ENCODE measurements at places on chromosomes 5 and 9.

DNA sequence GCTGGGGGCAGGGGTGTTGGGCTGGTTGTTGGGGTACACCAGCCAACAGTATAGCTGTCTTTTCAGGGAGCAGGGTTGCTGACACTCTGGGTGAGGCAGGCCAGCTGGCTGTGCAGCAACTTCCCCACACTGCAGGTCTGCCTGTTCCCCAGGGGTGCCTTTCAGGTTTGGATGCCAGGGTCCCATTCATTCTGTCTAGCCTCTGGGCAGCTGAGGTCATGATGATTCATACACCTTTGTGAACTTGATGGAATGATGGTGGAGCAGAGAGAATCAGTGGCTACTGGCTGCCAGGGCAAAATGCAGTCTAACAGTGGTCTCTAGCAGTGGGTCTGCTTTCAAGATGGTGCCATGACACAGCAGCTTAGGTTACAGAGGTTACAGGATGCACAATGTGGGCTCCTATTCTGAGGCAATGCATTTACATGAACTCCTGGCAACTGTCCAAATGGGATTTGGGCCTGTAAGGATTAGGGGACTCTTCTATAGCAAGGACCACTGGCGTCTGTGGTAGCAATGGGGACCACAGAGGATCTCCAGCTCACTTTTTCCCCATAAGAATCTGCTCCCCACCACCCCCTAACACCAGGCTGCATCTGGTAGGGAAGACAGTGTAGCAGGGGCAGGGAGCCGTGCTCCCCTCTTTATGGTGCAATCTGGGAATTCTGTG, 103.7 kb downstream of the FEM1C start:
- DNase-seq: no peak

GRCh38 chr5:159933531-159934485, 17.5 kb downstream of the ADRA1B start:
- DNase-seq: no peak

DNA sequence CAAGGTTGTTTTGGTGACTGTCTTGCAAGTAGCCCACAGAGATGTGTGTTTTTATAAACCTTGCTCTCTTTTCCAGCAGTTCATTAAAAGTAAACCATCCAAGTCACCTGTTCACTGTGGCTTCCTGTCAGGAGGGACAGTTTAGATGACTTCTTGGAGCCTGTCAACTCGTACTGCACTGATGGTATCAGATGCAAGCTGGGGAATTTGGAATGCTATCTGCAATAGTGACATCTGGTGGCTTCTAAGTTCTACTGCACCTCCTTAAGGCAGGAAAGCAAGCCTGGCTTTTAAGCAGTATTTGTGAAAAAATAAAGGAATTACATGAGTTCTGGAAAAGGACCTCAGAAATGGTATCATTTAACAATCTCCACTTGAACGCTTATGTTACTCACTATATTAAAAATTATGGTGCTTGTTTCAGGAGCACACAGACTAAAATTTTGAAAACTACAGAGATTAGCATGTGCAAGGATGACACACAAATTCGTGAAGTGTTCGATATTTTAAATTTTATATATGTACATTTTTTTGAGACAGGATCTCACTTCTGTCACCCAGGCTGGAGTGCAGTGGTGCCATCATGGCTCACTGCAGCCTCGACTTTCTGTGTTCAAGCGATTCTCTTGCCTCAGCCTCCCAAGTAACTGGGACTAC, 164.0 kb downstream of the TTC39B start:
- peak; percentile 60 for DNase-seq

GRCh38 chr5:6383376-6383775, 5.0 kb upstream of the MED10 start:
- no peak for DNase-seq

GRCh38 chr5:33854733-33855151, 37.0 kb downstream of the ADAMTS12 start:
- DNase-seq: peak; percentile 18

DNA sequence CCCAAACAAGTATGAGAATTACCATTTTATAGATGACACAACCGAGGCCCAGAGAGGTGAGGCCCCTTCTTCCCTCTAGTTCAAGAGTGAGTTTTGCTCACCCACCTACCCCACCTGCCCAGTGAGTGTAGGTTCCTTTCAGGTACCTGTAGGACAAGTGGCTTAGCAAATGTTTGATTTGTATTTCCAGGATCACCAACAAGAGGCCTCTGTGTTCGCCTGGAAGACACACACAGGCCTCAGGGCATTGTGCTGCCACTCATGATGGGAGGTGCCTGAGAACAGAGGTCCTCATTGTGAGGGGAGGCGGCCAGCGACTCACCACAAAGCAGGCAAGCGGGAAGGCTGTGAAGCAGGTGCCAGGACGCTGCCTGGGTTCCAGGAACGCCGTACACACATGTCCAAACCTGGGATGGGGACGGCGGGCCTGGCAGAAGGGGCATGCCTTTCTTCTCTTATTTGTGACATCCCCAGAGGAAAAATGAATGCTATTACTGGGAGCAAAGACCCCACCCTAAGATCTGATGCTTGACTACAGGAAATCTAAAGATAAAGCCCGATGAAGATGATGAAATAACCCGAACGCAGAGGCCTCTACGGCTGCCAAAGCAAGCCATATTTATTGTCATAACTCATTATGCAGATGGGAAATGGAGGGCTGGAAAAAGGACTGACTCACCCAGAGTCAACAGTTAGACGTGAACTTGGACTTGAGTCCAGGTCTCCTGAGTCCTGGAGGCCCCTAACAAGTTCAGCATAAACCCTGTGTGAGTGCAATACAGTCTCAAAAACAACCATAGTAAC, 60.2 kb upstream of the SLC25A51 start:
- DNase-seq: no peak

DNA sequence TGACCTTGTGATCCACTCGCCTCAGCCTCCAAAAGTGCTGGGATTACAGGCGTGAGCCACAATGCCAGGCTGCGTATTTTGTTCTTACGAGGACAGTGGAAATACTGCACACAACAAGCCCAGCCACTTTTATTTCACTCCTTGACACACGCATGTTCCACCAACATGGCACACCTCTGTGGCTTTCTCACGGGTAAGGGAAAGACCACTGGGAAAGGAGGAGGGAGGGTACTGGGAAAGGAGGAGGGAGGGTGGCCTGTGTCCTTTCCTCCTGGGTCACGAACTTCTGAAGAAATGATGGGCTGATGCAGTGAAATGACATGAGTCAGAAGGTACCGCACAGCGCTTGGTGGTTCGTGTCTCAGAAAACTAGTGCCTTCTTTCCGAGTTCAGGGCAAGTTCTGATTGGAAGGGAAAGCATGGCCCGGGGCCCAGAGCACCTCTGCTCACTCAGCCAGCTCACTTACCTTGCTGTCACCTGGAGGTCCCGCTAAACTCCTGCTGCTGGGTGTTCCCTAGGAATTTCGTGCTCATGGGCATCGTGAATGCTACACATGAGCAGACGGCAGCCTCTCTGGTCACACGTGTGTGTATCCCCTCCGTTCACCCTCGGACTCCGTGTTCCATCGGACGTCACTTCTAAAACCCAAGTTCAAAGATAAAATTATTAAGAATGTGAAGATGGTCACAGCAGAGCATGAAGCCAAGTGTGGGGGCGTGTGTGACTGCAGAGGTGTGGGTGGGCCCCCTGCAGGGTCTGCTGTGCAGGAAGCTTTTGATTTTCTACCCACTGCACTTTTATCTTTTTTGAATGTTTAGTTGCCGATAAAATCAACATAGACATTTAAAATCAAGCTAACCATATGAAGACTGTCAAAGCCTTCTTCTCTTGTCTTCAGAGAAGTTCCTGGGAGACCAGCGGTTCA, 42.9 kb downstream of the LAMC3 start:
- DNase-seq: no peak

GRCh38 chr9:133754688-133755227, 16.6 kb upstream of the SARDH start:
- no peak for DNase-seq

Data from NT2/D1 (cell line).